ENCODE measurements at places on chromosomes 6 and 20.
A peak's percentile ranks its signal among the peaks of the same experiment; 100 is the strongest.

- DNase-seq, result no peak
These were observed 45.1 kb downstream of the BCAS1 start for GRCh38 chr20:54025251-54025771.

- DNase-seq, result no peak
These were observed 39.1 kb downstream of the PGM3 start for GRCh38 chr6:83153883-83154521.

GRCh38 chr20:33732166-33732970, 572 bp downstream of the ZNF341 start:
- DNase-seq, result peak; percentile 78

GRCh38 chr20:2538931-2539720, 2.8 kb downstream of the TMC2 start:
- no peak for DNase-seq

DNA sequence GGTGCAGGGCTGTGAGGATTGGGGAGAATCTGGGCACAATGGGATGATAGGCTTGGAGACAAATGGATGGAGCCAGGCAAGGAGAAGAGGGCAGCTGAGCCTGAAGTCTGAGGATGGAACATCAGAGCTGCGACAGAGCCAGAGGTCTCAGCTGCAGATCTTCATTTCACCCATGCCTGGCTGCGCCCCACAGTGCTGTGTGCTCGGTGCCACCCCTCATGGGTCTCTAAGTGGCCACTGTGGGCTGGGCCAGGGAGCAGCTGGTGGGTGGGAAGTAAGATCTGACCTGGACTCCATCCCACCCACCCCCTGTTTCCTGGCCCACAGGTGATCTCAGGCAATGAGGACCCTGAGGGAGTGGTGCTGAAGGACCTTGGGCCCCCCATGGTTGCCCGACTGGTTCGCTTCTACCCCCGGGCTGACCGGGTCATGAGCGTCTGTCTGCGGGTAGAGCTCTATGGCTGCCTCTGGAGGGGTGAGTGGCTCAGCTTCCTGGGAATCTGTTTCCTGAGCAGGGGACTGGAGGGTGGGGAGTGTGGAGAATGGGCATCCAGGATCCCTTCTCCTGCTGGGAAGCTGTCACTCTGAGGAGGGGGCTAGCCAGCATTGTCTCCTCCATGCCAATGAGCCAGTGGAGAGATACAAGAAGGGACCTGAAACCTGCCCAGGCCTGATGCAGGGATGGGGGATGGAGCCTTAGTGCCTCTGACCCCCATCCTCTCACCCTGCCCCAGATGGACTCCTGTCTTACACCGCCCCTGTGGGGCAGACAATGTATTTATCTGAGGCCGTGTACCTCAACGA, 6.5 kb downstream of the DDR1 start:
- no peak for DNase-seq

- DNase-seq, result no peak
These were observed 149.8 kb downstream of the TTLL2 start for GRCh38 chr6:167474725-167475124.

DNA sequence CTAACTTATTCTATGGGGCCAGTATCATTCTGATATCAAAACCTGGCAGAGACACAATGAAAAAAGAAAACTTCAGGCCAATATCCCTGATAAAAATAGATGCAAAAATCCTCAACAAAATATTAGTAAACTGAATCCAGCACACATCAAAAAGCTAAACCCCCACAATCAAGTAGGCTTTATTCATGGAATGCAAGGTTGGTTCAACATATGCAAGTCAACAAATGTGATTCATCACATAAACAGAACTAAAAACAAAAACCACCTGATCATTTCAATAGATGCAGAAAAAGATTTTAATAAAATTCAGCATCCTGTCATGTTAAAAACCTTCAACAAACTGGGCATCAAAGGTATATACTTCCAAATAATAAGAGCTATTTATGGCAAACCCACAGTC, 133.9 kb upstream of the SSTR4 start:
- DNase-seq, result no peak

GRCh38 chr20:37007898-37008649, 56.6 kb upstream of the SAMHD1 start:
- no peak for DNase-seq

All from activated CD8-positive, alpha-beta memory T cell treated with anti-CD3 and anti-CD28 coated beads for 1 hour (primary cell).